ENCODE measurements at places on chromosomes 11 and 22.

- DNase-seq, result no peak
Observed at GRCh38 chr11:115961159-115962003, 457.2 kb upstream of the CADM1 start.

DNA sequence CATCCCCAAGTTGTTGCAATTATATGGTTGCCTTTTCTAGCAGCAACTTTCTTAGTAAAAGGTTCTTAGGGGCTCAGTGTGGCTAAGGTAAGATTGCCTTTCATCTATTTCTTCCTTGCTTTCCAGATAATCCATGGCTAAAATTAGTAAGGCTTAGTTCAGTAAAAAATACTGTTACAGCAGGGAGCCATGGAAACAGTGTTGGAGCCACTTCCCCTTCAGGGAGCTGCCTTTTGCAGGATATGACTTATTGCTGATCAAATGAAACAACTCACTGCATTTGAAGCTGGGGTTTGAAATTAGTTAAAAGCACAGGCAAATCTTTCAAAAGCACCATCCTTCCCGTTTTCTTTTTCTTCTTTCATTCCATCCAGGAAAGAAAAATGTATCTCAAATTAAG lies 184.3 kb downstream of the C11orf87 start:
- no peak for DNase-seq

DNA sequence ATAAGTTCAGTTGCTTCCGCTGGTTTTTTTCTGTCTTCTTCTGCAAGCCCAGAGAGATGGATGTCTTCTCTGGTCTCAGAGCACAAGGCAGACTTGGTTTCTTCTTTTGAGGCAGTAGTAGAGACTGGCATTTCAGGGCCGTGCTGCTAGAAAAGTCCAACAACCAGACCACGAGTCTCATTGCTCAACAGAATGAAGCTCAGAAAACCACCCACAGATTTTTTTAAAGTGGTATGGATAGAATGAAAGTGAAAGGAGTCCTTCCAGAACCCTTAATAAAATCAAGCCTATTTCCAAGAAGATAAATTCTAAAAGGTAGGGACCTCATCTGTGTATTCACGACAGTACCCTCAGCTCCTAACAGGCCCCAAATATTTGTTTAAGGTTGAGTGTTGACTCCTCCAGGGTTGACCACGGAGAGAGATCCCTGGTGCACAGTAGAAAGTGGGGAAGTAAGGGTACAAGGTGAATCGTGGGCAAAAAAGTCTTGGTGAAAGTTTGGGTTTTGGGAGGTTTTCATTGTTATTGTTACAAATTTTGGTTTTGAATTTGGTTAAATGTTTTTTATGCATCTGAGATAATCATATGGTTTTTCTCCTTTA lies 43.6 kb upstream of the DDX6 start:
- no peak for DNase-seq

DNA sequence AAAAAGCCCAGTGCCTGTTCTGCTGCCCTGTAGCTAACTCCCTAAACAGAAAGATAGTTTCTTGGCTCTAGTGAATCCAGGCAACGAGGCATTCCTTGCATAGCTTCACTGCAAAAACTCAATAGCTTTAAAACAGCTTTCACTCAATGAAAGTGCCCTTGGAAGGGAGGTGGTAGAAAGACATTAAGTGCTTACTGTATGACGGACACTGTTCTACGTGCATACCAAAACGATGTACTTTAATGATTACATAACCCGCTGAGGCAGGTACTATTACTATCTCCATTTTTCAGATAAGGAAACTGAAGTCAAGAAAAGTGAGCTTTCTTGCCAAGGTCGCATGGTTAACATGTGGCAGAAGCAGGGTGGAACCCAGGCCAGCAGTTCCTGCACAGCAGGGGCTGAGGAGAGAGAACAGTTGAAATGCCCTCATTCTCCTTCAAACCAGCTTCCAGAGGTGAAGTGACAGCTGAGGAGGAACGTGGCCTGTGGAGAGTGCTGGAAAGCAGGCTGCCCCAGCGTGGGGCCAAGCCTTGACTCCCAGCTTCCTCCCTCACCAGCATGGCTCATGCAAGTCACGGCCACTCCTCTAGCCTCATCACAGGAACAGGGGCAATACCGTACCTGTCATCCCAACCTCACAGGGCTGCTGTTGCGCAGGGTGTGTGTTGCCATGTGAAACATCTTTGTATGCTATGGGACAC lies 227.5 kb upstream of the NARS2 start:
- peak; percentile 11 for DNase-seq

Data from upper lobe of left lung (tissue), 6 donors.